Mesenchymal stem cell (in vitro differentiated cells and primary cell): ENCODE measurements at places on chromosomes 11 and 22.

DNA sequence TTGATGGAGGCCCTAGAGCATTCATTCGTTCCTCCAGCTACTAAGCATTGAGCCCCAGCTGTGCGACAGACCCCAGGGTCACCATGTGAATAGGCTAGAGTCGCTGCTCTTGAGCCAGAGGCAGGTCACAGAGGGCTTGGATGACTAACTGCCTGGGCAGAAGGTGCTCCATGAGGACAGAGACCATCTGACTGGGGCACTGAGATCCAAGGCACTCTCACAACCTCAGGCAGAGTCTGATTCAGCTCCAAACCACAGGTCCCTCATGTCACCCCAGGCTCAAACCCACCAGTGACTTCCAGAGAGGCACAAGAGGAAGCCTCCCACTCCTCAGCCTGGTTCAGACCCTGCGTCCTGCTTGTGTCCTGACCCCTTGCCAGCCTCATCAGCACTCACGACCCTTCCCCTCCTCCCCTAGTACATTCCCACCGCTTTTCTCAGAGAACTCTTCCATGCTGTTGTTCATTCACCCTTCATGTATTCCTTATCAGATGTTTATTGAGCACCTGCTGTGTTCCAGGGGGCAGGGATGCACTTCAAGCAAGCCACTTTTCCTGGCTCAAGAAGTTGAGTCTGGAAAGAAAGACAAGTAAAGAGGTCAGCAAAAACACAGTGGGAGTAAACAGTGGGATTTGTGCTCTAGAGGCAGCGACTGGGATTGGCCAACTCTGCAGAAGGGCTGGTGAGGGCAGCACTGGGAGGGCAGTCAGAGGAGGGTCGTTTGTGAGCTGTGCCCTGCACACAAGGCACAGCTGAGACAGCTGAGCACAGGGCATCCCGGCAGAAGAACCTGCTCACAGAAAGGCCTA is 9.3 kb downstream of the OAF start:
- peak; percentile 29 for DNase-seq

DNA sequence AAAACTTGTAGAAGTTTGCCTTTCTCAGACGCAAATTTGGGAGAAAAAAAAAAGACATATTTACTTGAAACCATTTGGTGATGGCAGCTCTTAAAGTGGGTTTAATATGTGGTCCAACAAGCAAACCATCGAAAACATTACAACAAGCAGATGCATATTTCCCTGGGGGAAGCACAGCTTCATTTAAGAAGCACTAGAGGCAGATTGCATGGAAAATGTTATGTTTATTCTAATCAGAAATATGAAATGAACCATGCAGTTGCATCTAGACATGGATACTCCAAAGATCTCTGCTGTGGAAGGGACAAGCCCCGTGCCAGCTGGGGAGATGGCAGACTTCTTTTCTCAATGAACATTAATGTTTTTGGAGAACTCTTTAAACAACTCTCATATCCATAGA is 57.4 kb upstream of the PARVA start:
- DNase-seq, result no peak

DNA sequence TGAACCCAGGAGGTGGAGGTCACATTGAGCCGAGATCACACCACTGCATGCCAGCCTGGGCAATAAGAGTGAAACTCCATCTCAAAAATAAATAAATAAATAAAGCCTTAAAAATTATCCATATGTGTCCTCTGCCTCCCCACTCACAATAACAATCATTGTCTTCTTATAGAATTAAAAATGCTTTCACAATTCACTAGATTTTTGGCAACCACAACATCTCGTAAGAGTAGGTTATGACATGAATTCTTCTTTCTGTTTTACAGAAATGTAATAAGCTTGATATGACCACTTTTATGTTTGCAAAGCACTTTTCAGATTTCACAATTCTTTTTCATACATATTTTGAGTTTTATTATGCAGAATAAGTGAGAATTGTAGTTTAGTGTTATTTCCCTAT is 54.5 kb upstream of the HSPA8 start:
- no peak for DNase-seq

DNA sequence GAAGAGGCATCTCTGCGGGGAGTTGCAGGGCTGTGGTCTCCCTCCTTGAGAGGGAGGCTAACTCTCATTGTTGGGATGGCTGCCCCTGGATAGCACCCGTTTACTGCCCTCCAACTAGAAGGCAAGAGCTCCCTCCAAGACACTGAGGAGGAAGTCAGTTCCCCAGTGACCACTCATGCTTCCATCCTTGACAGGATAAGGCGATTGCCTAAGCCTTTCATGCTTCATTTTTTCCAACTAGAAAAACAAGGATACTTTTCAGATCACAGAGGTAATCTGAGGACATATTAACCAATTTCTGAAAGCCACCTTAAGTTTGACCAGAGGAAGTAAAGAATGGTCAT is 186.6 kb downstream of the MAML2 start:
- no peak for DNase-seq

GRCh38 chr11:90234977-90235376 is 12.1 kb upstream of the CHORDC1 start:
- no peak for DNase-seq
